ENCODE measurements at places on chromosomes 3 and 15.

GRCh38 chr3:112366522-112366921, 33.6 kb downstream of the CD200 start:
- DNase-seq: no peak

DNA sequence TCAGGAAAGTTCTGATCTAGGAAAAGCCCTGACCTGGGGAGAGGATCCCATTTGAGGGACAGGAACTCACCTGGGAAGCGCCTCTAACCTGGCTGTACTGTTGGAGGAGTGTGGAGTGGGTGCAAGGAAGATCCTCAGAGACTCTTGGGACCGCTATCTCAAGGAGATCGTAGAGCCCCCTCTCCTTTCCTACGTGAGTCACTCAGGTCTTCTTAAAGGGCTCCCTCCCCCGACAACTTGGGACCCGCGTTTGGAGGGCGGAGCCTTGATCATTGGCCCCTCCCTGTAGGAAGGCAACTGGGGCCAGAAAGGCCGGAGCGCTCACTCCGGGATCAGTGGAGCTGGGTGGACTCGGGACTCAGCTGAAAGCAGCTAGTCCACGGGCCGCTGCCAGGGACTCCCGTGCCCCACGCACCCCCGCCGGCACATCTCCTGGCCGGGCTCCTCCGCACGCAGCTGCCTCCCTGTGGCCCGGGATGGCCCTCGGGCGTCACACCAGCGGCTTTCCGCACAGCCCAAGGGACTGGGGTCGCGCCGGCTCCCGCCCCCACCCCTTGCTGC, 520 bp downstream of the SLC26A6 start:
- DNase-seq: peak; percentile 28

DNA sequence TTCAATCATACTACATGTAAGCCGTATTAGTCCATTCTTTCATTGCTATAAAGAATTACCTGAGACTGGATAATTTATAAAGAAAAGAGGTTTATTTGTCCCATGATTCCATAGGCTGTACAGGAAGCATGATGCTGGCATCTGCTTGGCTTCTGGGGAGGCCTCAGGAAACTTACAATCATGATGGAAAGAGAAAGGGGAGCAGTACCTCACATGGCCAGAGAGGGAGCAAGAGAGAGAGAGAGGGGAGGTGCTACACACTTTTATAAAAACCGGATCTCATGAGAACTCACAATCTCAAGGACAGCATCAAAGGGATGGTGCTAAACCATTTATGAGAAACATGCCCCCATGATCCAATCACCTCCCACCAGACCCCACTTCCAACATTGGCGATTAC, 14.3 kb upstream of the CLASP2 start:
- no peak for DNase-seq

DNA sequence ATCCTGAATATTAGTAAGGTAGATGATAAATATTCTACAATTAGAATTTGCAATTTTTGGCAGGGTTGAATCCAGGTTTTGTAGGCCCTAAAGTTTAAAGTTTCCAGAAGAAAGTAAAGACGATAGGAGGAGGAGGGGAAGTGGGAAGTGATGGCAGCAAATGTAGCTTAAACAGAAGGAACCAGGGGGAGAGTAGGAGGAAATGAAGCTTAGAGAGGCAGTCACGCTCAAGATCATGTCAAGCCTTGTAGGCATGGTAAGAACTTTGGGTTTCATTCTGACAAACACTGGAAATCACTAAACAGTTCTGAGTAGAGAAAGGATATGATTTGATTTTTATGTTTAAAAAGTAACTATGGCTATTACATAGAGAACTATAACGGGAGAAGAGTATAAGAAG, 63.9 kb downstream of the NR2E3 start:
- no peak for DNase-seq

DNA sequence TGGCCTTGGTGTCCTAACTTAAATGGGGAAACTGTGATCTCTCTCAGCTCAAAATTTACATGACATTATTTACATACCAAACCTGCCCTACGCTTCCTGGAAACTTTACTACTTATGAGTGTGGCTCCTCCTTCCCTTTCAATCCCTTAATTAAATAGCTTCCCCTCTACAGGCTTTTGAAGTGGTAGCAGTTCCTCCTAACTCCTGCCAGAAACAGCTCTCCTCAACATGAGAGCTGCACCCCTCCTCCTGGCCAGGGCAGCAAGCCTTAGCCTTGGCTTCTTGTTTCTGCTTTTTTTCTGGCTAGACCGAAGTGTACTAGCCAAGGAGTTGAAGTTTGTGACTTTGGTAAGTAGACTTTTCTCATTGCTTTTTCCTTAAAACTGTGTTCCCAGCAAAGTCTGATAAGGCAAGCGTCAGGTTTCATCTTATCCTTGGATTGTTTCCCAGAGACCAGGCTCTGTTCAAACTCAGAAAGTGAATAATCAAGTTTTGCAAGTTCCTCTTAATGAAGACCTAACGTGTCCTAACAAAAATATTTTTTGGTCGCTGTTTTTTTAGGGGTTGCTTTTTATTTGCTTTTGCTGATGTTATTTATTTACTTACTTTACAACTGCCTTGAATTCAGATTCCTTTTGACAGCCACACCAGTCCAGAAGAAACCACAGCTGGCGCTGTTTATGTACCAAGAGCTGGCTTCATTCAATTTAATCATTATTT, at the start of gene ACP3:
Gene ACP3 (plus strand): TSS at position 179 of the 720 bp plus-strand sequence. CDS start 50 bp downstream, at position 229.
- no peak for DNase-seq

- no peak for DNase-seq
Observed at GRCh38 chr15:67465196-67465952, 55.6 kb upstream of the C15orf61 start.

- no peak for DNase-seq
Observed at GRCh38 chr3:905217-905616, 187.6 kb upstream of the CNTN6 start.

GRCh38 chr3:133803469-133803868, 2.1 kb upstream of the SRPRB start:
- no peak for DNase-seq

- DNase-seq: no peak
Observed at GRCh38 chr15:76954744-76955143, 23.2 kb downstream of the RCN2 start.

GRCh38 chr3:66756468-66757036, 241.6 kb upstream of the KBTBD8 start:
- no peak for DNase-seq

DNA sequence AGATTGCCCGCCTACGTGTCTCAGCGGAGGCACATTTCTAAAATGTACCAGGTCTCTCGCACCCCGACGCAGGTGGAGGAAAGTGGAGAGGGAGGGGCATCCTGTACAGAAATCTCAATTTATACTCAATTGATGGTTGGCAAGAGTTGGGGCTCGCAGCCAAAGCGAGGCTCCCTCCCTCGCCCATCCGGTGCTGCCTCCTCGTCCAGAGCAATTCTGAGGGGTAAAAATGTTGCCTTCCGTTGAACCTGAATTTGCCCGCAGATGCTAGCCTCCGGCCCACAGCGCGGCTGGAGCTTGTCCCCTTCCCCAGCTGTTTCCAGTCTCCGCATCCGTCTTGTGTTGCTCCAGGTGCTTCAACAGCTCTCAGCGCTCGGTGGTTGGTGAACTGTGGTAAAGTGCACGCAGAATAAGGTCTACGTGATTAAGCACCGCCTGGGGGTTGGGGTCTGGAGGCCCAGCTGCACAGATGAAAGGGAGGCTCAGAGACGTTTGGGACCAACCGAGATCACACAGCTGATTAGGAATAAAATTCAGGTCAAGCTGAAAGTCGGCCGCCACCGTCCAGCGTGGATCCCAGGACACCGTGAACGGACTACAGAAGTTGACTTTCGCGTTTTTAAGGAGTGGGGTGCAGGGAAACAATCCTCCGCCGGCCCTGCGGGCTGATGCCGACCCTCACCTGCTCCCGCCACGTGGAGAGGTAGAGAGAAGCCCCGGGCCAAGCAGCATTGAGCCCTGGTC, 846 bp upstream of the POLG start:
- no peak for DNase-seq

GRCh38 chr15:64740311-64741170, 34.8 kb downstream of the RBPMS2 start:
- no peak for DNase-seq

- no peak for DNase-seq
Observed at GRCh38 chr3:23275814-23276213, 72.7 kb downstream of the UBE2E2 start.

- DNase-seq: no peak
Observed at GRCh38 chr3:55782807-55783206, 295.7 kb upstream of the WNT5A start.

DNA sequence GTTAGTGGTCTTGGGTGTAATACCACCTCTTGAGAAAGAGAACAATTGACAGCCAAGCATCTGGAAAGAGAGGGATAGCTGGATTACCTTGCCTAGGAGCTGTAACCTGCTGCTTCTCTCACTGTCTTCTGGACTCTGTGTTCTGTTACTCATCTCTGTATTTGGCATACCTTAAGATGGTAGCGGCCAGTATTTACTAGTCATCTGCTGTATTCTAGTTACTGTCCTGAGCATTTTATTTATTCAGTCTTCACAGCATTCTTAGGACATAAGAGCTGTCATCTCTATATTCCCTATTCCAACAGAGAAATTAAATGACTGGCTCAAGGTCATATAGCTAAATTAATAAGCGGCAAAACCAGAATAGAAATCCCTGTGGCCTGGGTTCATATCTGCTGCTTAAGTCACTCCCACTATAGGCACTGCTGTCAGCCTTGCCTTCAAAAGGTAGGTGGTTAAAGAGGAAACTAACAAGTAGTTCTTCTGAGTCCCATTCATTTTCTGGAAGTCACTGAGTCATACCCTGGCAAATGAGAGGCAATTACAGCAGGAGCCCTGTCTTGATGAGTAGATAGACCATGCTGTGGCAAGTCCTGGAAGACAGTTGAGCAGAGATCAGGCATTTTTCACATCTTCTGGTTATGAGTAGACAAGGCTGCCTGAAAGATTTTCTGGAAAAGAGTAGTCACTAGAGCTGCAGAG, 68.2 kb downstream of the RAB7A start:
- no peak for DNase-seq

DNA sequence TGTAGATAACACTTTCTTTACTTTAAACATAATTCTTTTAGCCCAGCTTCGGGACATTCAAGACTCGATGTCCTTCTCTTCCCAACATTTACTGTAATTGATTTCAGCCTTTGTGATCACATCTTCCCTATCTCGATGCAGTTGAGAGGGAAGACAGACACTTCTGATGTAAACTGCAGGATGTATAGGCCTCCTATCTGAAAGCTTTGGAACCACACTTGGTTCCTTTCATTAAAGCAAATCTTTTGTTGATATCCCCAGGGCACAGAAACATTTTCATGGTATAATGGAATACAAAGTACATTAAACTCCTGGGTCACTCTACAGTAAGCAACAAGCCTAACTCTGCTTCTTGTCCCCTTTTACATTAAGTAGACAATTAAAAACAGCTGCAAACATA, 6.4 kb downstream of the GRM7 start:
- DNase-seq: no peak

- no peak for DNase-seq
Observed at GRCh38 chr3:11757441-11757875, 89.2 kb downstream of the TAMM41 start.

DNA sequence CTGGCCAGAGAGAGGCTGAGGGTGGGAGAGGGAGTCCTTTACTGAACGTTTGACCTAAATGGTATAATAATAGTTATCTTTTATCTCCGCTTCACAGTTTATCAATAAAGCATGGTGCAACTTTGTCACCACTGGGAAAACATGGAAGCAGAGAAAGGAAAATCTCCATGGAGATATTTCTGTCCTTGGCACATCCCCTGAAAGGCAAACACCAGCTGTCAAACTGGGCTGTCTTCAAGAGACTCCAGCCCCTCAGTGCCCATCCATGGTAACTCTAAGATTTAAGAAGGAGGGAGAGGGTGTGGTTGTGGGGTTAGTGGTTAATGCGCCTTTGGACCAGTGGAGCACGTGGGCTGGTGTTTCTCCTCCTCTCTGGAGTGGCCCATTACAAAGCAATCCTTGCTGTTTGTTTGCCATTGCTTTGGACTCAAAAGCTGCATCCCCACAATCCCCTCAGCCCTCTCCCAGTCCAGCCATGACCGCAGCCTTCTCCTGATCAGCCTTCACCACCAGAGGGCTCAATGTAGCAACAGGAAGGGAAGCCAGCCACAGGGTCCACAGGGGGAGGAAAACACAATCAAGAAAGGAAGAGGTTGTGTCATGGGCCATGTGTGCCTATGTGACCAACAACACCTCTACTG, 38.2 kb upstream of the FAM174B start:
- DNase-seq: no peak

GRCh38 chr15:46277451-46277850, 642.6 kb downstream of the SQOR start:
- no peak for DNase-seq

DNA sequence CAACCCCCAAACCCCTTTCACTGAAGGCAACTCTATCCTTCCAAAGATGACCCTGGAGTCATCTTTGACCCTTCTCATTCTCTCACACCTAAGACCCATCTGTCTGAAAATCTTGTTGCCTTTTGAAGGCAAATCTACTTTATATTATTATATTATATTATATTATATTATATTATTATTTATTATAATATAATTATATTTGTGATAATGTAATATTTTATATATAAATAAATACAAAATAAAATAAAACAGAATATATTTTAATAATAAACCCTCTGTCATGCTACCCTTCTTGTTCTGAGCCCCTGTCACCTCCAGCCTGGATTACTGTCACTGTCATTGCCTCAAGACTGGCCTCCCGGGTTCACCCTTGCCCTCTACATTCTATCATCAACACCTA, 5.0 kb upstream of the PROK2 start:
- no peak for DNase-seq

- no peak for DNase-seq
Observed at GRCh38 chr15:31308185-31308639, 18.4 kb upstream of the KLF13 start.

DNA sequence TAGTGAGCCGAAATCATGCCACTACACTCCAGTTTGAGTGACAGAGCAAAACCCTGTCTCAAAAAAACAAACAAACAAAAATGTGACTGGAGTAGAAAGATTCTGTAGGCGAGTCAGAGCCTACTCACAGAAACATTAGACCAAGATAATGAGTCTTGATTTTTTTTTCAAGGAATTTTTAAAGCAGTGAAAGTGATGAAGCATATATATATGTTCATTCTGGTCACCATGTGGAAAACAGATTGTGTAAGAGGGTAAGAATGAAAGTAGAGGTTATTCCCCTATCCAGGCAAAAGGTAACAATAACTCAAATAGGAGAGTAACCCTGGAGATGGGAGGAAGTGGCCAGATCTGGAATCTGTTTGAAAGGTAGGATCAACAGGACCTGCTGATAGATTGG, 26.2 kb upstream of the FHIT start:
- no peak for DNase-seq

DNA sequence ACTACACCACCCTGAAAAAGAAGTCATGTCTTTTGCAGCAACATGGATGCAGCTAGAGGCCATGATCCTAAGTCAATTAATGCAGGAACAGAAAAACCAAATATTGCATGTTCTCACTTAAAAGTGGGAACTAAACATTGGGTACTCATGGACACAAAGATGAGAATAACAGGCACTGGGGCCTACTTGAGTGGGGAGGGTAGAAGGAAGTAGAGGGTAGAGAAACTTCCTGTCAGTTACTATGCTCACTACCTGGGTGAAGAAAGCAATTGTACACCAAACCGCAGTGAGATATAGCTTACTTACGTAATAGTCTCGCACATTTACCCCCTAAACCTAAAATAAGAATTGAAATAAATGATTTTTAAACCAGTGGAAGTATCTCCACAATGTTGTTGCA, 480.5 kb upstream of the ARRDC4 start:
- DNase-seq: no peak

GRCh38 chr15:77591968-77592613, 40.6 kb downstream of the LINGO1 start:
- DNase-seq: no peak
